Fibroblast of villous mesenchyme (primary cell): ENCODE measurements at places on chromosomes 5 and 9. TPM values are rescaled to one million over a fixed set of nuclear protein-coding genes. Genes with fewer than 3 reads are reported as not detected.
A peak's percentile ranks its signal among the peaks of the same experiment; 100 is the strongest.

- no peak for DNase-seq
These were observed 672.9 kb upstream of the GRAMD2B start for GRCh38 chr5:125750147-125750860.

CCDC180 gene
- total RNA-seq: 3.0 and 3.9 TPM in 2 replicates

DNA sequence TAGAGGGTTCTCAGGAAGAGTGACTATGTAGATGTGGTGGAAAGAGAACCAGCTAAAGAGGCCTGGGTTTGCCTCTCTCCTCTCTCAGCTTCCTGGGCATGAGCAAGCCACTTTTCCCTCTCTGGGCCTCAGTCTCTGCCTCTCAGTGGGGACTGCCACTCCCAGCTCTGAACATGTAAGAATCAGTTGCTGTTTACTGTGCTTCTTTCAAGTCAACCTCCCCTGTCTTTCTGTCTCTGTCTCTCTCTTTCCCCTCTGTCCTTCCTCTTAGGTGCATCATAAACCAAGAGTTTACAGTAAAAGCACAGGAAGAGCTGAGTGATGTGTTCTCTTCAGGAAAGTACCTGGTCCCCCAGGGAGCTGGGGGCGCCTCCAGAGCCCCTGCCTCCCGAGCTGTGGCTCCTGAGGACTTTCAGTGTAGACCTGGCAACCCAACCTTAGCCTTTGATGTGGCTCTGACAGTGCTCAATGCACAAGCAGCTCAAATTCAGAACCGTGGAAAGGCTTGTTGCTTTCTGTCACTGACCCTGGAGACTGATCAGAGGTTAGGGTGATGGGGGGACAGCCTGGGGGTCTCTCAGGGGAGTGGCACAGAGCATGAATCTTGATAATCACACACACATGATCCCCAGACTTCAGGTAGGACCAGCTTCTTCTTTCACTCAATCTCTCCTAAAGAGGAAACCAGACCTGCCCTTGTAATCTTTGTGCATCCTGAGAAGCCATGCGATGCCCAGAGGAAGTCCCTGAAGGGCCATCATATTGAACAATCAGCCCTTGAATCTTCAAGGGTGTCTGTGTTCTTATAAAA lies 59.4 kb upstream of the TNFSF8 start:
- DNase-seq: no peak

- no peak for DNase-seq
These were observed 25.2 kb upstream of the TNIP1 start for GRCh38 chr5:151106043-151106442.

DNA sequence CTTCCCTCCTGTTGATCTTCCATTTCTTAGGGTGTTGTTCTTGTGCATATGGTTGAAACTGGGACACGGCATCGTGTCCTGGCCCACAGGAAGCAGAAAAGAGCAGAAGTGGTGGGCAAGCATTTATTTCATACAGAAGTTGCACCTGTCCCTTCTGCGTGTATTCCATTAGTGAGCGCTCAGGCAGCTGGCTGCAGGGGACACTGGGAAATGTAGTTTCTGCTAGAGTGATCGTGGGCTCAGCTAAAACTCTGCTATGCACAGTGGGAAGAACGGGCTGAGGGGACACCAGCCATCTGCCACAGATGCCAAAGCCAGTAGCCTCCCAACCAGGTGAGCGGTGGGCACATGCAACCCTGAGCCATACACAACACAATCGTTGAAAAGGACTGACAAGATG lies 57.4 kb upstream of the ASS1 start:
- DNase-seq: no peak

DNA sequence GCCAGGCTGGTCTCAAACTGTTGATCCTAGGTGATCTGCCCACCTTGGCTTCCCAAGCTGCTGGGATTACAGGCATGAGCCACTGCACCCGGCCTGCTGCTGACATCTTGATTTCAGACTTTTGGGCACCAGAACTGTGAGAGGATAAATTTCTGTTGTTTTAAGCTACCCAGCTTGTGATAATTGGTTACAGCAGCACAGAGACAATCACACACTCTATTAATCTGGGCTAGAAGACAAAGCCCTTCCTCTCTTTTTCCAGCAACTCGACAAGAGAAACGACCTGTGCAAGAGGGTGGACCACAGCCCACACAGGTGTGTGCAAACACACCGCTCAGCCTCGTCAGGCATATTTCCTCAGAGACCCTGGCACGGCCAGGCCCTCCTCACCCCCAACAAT lies 4.5 kb downstream of the ANKRD55 start:
- DNase-seq: no peak

DNA sequence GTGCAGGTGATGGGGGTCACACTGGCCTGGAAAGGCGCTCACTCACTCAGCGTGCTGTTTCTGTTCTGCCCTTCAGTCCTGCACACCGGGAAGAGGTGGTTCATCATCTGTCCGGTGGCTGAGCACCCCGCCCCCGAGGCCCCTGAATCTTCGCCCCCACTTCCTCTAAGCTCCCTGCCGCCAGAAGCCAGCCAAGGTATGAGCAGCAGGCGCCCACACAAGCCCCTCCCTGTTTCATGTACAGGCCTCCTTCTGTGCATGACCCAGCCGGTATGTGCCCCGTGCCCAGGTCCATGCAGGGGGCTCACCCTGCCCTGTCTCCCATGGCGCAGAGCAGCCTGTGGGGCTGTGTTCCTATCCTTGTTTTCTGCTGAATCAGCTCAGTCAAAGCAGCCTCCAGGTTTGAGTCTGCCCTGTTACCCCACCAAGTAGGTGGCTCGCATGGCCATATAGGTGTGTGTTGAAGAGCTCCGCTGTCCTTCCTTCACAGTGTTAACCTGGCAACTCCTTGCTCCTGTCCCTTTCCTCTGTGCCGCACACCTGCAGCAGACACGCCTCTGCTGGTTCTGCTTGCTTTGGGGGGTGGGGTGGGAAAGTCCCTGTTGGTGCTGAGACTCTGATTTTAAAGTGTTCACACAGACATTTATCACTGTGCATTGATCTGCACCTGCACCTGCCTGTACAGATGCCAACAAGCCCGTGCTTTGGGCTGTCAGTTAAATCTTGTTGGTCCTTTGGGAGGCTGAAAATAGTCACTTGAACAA lies 84.8 kb downstream of the WNK2 start:
- DNase-seq: no peak

DNA sequence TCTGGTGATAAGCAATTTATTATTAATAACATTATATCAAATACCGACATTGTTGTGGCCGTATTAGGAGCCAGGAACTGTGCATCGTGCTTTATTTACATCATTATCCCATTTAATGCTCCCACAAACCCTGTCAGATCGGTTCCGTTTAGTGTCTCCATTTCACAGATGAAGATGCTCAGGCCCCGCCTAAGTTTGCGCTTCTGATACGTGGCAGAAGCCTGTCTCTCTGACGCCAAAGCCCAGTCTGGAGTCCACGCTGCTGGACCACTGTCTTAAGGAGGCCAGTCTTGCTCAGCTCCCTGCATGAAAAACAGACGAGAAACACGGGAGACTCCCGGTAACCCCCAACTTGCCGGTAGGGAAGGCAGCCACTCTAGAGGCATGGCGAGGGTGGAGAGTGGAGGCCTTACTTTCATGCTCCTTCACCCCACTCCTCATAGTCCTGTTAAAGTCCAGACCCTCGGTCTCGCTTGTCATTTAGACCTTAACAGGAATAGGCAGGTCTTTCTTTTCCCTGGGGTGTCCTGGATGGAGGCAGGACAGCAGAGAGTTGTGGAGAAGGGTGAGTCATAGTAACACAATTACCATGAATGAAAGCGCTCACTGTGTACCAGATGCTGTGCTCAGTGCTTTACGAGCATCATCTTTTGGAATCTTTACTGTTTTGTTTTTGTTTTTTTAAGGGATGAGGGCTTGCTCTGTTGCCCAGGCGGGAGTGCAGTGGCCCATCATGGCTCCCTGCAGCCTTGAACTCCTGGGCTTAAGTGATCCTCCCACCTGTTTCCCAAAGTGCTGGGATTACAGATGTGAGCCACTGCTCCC lies 872 bp downstream of the TXNDC15 start:
- peak; percentile 94 for DNase-seq

GRCh38 chr5:180090098-180090768 lies 18.7 kb upstream of the RNF130 start:
- DNase-seq: peak; percentile 59

GRCh38 chr5:127386557-127386956 lies 96.0 kb downstream of the MEGF10 start:
- DNase-seq: peak; percentile 33

GRCh38 chr9:70136632-70137031 lies 93.0 kb downstream of the MAMDC2 start:
- DNase-seq: peak; percentile 77

- DNase-seq: no peak
These were observed 842 bp upstream of the GTF3C5 start for GRCh38 chr9:133029994-133030316.

DNA sequence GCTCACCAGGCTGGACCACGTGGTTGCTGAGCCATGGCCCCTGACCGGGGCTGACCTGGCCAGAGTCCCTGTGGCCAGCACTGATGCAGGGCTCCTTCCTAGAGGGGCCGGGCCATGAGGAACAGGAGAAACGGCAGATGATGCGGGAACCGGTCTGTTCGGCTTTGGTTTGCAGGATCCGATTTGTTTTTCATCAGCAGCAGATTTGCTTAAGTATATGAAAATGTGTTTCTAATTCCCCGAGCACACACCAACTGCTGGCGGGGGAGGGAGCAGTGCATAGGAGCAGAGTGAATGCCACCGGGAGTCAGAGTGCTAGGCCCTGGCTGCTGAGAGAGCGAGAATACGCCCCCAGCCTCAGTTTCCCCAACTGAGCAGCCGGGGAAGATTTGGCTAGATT lies 13.6 kb downstream of the NTNG2 start:
- no peak for DNase-seq

DNA sequence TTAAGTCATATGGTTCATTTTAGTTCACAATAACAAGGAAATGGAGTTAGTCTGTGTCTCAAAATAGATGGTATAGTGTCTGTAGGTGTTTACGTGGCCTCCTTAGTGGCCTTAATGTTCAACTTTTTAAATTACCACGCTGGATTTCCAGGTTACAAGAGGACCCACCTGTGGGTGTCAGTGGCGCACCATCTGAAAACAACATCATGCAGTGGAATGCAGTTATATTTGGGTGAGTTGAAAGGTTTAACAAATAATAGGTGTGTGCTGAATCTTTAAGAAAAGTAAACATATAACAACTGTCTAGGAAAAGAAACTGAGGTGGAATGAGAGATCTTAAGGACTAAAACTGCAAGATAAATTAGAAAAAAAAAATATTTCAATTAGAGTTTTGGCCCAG lies 2.9 kb downstream of the UBE2B start:
- no peak for DNase-seq

DNA sequence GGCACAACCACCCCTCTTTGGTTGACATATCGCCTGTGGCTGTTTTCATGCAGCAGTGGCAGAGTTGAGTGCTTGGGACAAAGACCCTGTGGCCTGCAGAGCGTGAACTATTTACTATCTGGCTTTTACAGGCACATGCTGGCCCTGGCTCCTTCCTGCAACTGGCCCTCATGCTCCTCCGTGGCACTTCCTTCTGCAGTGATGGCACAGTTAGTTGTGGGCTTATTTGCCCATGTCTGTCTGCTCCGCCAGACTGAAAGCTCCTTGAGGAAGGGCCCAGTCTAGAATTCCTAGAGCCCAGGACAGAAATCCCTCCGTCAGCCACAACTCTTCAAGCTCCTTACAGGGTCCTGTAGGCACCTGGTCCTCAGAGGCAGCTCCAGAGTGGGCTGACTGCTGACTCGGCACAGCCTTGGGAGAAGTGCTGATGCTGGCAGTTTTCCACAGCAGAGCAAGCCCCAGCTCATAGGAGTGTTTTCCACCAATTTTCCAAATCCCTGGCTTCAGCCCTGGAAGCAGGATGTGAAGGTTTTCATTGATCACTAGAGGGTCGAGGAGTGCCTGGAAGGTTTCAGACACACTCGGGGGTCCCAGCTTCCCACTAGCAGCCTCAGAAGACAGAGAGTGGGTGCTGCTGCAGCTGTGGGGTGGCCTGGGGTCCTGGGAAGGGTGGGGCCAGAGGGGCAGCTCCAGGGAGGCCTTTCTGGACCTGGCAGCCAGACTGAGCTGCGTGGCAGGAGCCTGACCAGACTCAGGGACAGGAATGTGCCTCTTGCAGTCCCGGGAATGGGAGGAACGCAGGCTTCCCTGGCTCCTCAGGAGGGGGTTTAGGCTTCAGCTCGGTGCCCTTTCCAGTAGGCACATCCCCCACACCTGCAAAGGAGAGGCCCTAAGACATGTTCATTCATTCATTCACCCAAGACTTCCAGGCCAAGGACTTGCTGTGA lies 56.5 kb upstream of the ANGPTL2 start:
- DNase-seq: peak; percentile 37

ENTPD2 gene
- not detected in 2 replicates for total RNA-seq

GRCh38 chr9:82327641-82328040 lies 339.1 kb downstream of the SPATA31D1 start:
- DNase-seq: no peak

CCDC183 gene
- 0.32 and 0.43 TPM in 2 replicates for total RNA-seq

- DNase-seq: no peak
These were observed 252.5 kb downstream of the TLE4 start for GRCh38 chr9:79824265-79824664.

DNA sequence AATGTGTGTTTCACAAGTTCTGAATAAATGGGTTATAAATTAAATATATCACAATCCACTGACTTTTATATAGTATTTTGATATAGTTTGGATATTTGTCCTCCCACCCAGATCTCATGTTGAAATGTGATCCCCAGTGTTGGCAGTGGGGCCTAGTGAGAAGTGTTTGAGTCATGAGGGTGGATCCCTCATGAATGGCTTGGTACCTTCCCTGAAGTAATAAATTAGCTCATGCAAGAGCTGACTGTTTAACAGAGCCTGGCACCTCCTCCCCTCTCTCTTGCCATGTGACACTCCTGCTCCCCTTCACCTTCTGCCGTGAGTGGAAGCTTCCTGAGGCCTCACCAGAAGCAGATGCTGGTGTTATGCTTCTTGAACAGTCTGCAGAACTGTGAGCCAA lies 127.9 kb upstream of the PALM2AKAP2 start:
- DNase-seq: no peak

- DNase-seq: no peak
These were observed 16.9 kb downstream of the OR2V2 start for GRCh38 chr5:181164076-181164952.

DNA sequence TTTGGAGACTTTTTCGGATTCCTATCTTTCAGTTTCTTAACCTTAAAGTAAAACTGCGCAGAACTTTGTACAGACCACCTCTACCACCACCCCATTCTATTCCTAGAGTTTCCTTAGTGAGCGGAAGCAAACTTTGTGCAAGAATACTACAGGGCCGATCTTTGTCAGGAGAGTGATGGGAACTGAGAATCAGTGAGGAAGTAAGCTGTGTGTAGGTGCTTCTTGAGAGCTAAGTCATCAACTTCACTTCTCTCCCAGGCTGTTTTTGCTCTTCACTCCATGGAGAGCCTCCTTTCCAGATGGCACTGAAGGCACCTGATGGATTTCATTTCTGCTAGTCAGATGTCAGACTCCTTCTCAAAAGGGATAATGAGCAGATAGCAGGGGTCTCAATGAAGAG lies 127.3 kb downstream of the SPATA31D1 start:
- DNase-seq: no peak

DNA sequence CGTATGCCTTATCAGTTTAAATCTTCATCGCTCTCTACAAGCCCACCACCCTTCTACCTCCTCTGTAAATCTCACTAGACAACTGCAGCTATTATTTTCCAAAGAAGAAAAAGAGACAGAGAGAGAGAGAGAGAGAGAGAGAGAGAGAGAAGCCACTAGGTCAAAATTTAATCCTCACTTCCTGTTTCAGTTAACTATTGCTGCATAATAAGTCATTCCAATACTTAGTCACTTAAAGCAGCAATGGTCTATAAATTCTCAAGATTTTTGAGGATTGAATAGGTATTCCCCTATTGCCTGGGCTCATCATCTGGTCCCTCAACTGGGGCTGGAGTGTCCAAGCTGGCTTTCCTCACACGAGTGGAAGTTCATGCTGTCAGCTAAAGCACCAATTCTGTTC lies 68.8 kb downstream of the ITGA1 start:
- peak; percentile 81 for DNase-seq

PCDHGC4 gene
- 2.6 and 2.9 TPM in 2 replicates for total RNA-seq

CDX1 gene
- total RNA-seq: under 0.01 and 0.64 TPM in 2 replicates

FOXD4L5 gene
- total RNA-seq: under 0.01 TPM in 1 of 2 replicates, not detected in the other

F12 gene
- 0.43 and 0.64 TPM in 2 replicates for total RNA-seq
